ENCODE measurements at places on chromosomes 3 and 15. TPM values are rescaled to one million over a fixed set of nuclear protein-coding genes. Genes with fewer than 3 reads are reported as not detected.

DNA sequence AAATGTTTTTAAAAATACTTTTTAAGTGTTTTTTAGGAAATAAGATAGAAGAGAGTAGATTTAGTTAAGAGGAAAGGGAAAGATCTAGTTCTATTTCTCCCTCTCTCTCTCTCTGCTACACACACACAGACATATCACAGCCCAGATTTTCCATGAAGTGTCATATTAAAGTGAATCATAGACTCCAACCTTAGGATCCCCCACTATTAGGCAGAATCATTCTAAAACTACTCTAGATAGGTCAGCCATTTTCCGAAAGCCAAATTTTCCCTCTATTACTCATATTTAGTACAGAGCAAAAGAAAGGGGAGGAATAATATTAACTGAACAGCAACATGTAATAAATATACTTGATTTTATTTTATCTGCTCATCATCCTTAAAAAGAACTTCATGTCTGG, 45.1 kb upstream of the RSL24D1 start:
- ATAC-seq = no peak

- ATAC-seq = no peak
Observed at GRCh38 chr3:11775493-11775892, 71.2 kb downstream of the TAMM41 start.

GRCh38 chr3:56894881-56895431, 93.2 kb upstream of the ARHGEF3 start:
- no peak for ATAC-seq

The RAB27A gene
- total RNA-seq = 23.7 TPM

The EPHA3 gene
- 9.3 TPM for total RNA-seq
